ENCODE measurements at places on chromosomes 13 and 19.

- no peak for DNase-seq
Measured at GRCh38 chr13:111327730-111328573, 7.5 kb downstream of the TEX29 start.

DNA sequence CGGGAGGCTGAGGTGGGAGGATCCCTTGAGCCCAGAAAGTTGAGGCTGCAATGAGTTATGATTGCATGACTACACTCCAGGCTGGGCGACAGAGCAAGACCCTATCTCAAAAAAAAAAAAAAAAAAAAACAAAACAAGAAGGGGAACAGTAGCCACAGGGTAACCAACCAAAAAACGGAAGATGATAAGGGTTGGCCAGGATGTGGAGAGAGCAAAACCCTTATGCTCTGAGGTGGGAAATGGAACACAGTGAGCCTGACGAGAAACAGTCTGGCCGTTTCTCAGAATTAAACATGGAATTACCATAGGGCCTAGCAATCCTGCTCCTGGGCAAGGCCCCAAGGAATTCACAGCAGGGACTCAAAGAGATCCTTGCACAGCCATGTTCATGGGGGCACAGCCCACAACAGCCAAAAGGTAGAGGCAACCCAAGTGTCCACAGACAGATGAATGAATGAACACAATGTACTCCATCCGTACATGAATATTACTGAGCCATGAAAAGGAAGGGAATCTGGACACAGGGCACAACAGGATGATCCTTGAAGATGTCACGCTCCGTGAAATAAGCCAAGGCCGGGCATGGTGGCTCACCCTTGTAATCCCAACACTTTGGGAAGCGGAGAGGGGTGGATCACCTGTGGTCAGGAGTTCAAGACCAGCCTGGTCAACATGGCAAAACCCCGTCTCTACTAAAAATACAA lies 11.3 kb downstream of the NMRK2 start:
- DNase-seq: no peak

DNA sequence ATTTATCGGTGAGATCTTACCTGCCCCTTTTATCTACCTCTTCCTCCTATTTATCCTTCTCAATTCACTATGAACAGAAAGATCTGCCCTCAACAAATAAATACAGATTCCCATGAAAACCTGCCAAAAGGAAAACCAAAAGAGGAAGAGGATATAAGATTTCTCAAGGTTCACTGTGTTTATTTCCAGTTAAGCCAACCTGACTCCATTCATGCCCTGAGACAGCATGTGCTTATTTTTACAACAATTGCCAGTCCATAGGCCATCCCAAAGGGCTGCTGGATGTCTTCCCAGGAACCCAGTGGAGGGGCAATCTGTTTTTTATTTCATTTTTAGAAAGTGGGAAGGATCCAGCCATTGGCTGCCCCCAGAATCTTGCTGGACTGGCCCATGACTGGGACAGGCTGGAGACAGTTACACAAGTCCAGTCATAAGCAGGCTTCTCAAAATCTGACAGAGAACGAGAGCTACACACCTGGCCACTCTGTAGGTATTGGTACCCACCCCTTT lies 209.1 kb downstream of the IRS2 start:
- DNase-seq: no peak

DNA sequence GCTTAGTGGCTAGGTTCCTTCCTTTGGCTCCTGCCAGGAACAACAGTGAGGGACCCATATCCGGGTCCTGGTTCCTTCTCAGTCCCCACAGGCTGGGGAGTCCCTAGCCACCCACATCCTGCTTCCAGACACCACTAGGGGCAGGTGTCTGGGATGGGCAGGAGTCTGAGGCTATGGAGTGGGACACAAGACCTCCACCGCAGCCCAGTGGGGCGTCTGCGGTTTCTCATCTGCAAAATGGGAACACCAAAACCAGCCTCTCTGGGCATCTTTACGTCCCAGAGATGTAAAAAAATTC lies 879 bp upstream of the FCGBP start:
- DNase-seq: no peak

- DNase-seq: no peak
Measured at GRCh38 chr19:42409477-42409876, 17.7 kb downstream of the LIPE start.

DNA sequence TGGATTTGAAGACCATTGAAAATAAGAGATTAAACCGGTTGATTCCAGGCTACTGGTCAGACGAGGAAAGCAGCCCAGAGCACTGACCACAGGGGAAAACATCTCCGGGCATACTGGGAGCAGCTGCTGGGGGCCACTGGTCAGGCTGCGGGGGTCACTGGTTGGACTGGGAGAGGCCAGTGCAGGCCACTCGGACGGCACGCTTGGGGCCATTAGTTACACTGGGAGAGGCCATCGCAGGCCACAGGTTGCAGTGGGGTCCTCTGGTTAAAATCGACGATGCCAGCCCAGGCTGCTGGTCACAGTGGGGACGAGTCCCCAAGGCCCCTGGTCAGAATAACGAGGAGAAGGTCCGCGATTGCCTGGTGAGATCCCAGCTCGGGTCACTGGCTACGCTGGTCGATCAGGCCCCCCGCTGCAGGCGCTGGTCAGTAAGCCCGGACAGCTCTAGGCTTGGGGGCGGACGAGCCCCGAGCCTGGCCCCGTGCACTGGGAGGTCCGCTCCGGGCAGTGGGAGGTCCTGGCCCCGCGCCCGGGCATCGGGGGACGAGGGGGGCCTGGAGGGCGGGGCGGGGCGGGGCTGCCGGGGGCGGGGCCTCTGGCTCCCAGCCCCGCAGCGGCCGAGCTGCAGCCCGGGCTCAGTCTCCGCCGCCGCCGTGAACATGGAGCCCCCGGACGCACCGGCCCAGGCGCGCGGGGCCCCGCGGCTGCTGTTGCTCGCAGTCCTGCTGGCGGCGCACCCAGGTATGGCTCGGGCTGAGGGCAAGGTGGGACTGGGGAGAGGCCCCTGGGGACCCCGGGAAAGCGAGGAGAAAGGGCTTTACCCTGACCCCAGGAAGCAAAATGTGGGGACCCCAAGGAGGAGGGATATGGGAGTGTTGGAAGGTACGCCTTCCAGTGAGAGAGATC lies at the start of gene BCAM:
Gene BCAM, plus strand, starts transcription at position 641 of the 909 bp plus-strand sequence. Its CDS starts 22 bp downstream, at position 663.
- no peak for DNase-seq

DNA sequence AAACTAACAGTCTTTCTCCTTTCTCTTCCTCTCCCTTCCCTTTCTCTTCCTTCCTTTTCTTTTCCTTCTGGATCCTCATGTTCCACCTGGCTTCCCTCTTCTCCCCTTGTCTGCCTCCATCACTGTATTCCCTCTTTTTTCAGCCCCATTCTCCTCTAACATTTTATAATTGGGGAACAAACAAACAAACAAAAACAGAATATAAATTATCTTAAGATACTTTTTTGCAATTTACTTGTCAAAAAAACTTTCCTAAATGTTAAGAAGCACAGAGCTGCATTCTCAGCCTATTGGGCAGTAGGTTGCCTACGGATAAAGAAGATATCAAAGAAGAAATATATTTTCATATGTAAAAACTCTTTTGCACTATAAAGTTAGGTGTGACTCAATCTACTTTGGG lies 1382.2 kb upstream of the MIR17HG start:
- no peak for DNase-seq

- no peak for DNase-seq
Measured at GRCh38 chr13:45048890-45049407, 59.6 kb downstream of the GPALPP1 start.

- DNase-seq: no peak
Measured at GRCh38 chr19:55353803-55354697, 469 bp downstream of the COX6B2 start.

DNA sequence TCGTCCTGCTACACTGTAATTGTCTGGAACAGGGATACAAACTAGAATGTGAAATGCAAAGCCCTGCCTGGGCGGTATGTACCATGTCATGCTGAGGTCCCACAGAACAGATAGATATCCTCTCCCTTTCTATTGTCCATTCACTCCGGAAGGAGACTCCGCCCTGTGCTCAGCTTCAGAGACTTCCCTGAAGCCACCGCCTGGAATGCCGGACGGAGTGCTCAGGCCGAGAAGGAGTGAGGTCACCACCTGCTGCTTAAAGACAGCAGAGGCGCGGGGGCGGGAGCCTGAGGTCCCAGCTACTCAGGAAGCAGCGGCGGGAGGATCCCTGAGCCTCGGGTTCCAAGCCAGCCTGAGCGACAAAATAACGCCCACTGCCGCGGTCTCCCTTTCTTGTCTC lies 890 bp upstream of the ZNF611 start:
- no peak for DNase-seq

- no peak for DNase-seq
Measured at GRCh38 chr13:114174529-114174961, 4.5 kb upstream of the CFAP97D2 start.

- no peak for DNase-seq
Measured at GRCh38 chr19:43639519-43640423, at the start of gene CADM4. TSS of gene CADM4 (minus strand) at chr19:43639850. CDS start at chr19:43639790, 60 bp downstream.

- no peak for DNase-seq
Measured at GRCh38 chr13:109151255-109151654, 521.8 kb downstream of the MYO16 start.

DNA sequence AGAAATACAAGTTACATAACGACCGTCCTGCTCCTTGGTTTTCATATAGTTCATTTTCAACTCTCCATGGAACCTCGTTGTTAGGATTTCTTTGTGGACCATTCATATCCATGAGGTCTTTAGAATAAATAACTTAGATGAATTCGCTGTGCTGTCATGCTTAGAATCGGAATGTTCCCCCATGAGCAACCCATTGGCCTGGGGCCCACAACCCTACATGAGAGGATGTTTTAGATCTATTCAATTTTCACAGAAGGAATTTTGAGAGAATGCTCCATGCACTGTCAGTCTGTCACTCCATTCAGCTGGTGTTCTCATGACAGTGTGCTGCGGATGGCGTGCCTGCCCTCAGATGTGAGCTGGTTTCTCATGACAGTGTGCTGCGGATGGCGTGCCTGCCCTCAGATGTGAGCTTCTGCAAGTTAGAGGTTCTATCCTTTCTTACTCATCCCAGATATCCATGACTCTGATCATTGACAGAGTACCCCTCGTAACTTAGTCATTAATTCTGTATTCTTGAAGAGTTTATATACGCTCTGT lies 1193.1 kb downstream of the EFNB2 start:
- no peak for DNase-seq

DNA sequence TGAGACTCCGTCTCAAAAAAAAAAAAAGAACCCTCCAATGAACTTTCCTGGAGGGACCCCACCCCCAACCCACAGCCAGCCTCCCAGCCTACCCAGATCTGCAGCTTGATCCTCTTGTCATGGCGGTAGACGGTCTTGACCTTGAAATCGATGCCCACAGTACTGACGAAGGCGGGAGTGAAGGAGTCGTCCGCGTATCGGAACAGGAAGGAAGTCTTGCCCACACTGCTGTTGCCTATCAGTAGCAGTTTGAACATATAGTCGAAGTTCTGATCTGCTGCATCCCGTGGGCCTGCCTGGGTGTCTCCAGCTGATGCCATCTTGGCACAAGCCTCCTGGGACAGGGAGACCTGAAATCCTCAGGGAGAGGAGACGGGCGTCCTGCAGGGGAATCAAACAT lies 2.4 kb downstream of the RAB3D start:
- no peak for DNase-seq

- DNase-seq: no peak
Measured at GRCh38 chr13:105587786-105588185, 947.7 kb downstream of the EFNB2 start.

GRCh38 chr13:46321494-46322225 lies 65.4 kb downstream of the RUBCNL start:
- DNase-seq: no peak

GRCh38 chr13:23991119-23991518 lies 93.8 kb upstream of the C1QTNF9B start:
- no peak for DNase-seq

GRCh38 chr13:44271473-44271872 lies 102.2 kb upstream of the SERP2 start:
- DNase-seq: no peak

DNA sequence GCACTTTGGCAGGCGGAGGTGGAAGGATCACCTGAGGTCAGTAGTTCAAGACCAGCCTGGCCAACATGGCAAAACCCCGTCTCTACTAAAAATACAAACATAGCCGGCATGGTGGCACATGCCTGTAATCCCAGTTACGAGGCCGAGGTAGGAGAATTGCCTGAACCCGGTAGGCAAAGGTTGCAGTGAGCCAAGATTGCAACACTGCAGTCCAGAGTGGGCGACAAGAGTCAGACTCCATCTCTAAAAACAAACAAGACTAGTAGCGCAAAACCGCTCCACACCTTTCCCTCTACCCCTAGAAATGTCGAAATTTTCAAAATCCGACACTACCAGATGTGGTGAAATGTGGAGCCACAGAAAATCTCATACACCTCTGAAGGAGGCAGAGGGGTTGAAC lies 11.2 kb upstream of the TYROBP start:
- DNase-seq: no peak

GRCh38 chr19:48246101-48246500 lies 9.6 kb downstream of the CARD8 start:
- no peak for DNase-seq

- DNase-seq: peak; percentile 94
Measured at GRCh38 chr19:2475702-2476450, at the start of gene GADD45B. TSS of gene GADD45B (plus strand) at chr19:2476127. CDS start at chr19:2476359, 232 bp downstream.

GRCh38 chr19:1608359-1609102 lies 3.3 kb upstream of the UQCR11 start:
- DNase-seq: peak; percentile 3

GRCh38 chr13:43072394-43072793 lies 49.0 kb downstream of the DNAJC15 start:
- DNase-seq: no peak

DNA sequence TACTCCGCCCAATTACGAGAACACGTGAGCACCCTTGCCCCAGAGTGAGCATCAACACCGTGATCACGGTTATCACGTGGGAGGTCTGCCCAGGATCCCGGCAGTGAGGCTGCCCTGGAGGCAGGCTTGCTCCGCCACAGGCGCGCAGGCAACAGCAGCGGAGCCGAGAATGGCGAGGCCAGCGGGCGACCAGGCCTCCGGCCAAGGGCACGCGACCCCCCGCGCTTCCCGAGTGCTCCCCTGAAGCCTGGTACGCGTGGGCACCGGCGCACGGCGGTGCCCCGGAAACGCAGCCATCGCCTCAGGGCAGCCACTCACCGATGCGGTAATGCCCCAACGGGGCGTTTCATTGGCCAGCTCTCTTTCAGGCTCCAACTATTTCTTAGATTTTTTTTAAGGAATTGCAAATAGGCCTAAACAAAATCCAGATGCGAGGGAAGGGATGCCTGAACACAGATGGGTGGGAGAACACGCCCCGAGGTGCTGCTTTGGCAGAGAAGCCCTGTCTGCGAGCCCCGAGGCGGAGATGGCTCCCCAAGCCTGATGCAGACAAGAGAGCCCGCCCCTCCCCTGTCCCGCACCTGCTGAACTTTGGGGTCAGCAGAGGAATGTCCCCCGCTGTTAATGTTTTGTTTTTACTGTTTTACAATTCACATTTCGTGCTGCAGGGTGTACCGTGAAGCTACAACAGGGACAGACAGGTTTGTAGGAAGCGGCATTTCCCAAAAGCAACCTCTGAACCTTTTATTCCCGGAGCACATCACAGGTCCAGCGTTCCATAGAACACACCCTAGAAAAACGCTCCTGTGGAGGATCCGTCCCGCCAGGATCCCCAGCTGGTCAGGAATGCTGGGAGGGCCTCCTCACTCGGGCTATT lies 132.7 kb downstream of the ZDHHC20 start:
- DNase-seq: no peak

- DNase-seq: no peak
Measured at GRCh38 chr19:55487924-55488687, at the start of gene SSC5D. TSS of gene SSC5D (plus strand) at chr19:55488436. CDS start at chr19:55488590, 154 bp downstream.

Measured in bone marrow (tissue), 2 donors.